Activated CD8-positive, alpha-beta T cell treated with anti-CD3 and anti-CD28 coated beads, Interleukin-2, amount 10 ng/mL, durations not matched to agents 7 days and 5 days (primary cell): ENCODE measurements at places on chromosomes 3 and 15. TPM values are rescaled to one million over a fixed set of nuclear protein-coding genes. Genes with fewer than 3 reads are reported as not detected.

DNA sequence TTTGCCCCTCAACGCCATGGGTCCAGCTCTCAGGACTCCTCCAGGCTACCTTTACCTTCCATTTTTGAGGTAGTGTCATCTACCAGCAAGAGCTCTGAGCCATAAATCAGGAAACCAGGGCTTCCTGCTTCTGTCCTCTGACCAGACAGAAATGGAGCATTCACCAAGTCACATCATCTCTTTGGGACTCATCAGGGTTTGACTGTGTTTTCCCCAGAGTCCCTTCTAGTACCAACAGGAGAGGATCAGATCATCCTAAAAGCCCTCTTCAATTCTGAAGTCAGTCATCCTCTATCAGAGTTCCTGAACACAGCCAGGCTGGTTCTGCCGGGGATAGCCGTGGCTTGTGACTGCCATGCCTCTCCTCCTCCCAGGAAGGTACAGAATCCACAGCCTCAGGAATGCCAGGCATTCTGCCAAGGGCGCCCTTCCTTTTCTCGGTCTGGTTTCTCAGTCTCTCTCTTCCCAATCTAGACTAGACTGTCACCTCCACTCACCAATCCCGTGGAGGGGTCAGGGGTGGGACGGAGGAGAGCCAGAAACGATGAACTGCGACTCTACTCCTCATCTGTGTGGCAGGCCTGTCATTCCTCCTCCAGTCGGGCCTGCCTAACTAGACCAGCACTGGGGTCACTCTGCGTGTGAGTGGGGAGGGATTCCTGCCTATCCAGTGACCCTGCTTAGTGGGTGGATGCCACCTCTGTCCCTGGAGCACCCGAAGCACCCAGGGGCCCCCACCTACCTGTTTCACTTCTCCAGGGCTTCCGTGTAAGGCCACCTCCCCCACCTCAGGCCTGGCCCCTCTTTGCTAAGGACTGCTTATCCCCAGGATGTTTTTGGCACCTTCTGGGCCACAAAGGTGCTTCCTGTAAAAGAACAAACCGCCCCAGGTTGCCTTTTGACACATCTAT is 30.9 kb downstream of the CCNL1 start:
- peaks cover 73% of the 10 kb centered on the region for H3K4me1 ChIP-seq
- H3K36me3 ChIP-seq, result peaks cover 2% of the 10 kb centered on the region
- no peaks in the 10 kb centered on the region for H3K27me3 ChIP-seq

The DLEC1 gene
- 0.26 TPM for total RNA-seq

The NME9 gene
- not detected for total RNA-seq

The GRK7 gene
- total RNA-seq, result not detected
